Mucosa of descending colon (tissue), 3 donors: ENCODE measurements at places on chromosomes 7 and 10. TPM values are rescaled to one million over a fixed set of nuclear protein-coding genes. Genes with fewer than 3 reads are reported as not detected.

FRMD4A gene
- total RNA-seq, result 40.6 TPM

SLC25A28 gene
- total RNA-seq, result 38.2 TPM

SERPINE1 gene
- total RNA-seq, result 1.6 TPM

DUSP5 gene
- 21.5 TPM for total RNA-seq

GRCh38 chr10:14026325-14026724 is 304.4 kb downstream of the FRMD4A start:
- no peak for DNase-seq

GRCh38 chr10:90966146-90966545 is 45.3 kb upstream of the ANKRD1 start:
- no peak for DNase-seq

- peak; percentile 56 for DNase-seq
Observed at GRCh38 chr7:37031571-37032257, 307.4 kb upstream of the AOAH start.

- no peak for DNase-seq
Observed at GRCh38 chr7:35854311-35854710, 53.5 kb downstream of the SEPTIN7 start.

DNA sequence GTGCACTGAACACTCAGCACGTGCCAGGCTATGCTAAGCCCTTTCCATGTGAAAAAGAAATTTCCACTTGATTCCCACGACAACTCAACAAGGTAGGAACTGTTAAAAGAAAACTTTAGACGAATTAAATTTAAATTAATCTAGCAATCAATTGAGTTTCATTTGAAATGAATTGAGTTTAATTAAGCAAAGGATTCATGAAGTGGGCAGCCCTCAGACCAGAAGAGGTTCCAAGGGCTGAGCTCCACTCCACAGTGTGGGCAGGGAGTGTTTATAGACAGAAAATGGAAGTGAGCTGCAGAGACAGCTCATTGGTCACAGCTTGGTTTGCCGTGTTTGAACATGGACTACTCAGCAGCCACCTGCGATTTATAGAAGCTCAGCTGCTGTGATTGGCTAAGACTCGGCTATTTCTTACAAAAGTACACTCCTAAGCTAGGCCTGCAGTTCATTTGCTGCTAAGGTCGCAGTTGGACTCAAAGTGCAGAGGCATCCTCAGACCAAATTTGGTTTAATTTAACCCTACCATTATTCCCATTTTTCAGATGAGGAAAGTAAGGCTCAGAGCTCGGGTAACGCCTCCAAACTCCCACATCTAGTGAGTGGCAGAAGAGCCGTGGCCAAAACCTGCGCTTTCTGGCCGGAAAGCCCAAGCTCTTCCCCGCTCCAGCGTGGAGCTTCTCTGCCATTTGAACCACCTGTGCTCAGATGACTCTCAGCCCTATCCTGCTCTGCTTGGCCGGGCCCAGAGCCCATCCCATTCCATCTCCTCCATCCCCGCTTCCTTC is 24.9 kb downstream of the CALML3 start:
- DNase-seq, result peak; percentile 38

NACAD gene
- total RNA-seq, result 14.5 TPM

GRCh38 chr10:79349072-79349491 is 1.8 kb downstream of the PPIF start:
- DNase-seq, result no peak

GRCh38 chr7:85103357-85103756 is 83.5 kb downstream of the SEMA3D start:
- no peak for DNase-seq

- no peak for DNase-seq
Observed at GRCh38 chr10:108673741-108674140, 1249.6 kb downstream of the XPNPEP1 start.

DNA sequence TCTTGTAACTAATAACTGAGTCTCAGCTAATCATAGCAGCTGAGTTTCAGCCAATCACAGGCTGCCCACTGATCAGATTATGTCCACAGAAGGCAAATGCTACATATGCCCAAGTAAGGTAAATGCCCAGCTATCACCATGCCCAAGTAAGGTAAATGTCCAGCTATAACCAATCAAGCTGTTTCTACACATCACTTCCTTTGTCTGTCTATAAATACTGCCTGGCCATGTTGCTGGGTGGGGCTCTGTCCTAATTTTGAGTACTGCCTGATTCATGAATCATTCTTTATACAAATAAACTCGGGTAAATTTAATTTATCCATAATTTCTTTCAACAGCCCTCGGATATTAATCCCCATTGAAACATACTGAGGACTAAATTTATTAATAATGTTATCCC is 312.4 kb downstream of the CACNA2D1 start:
- no peak for DNase-seq

GRID1 gene
- 0.87 TPM for total RNA-seq

LBX1 gene
- total RNA-seq, result not detected

SLC18A3 gene
- total RNA-seq, result not detected

DNA sequence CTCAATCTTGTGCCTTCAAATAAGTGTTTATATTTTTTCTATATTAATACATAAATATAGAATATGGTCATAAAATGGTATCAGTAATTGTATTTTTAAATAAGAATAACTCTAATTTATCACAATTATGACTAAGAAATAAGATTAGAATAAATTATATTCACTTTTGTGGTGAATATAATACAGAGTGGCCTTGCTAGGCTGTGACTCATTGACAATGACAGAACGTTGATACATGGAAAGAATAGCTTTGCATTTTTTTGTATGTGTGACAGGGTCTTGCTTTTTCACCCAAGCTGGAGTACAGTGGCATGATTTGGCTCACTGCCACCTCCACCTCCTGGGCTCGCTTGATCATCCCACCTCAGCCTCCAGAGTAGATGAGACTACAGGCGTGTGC is 47.8 kb upstream of the PCLO start:
- no peak for DNase-seq

PALD1 gene
- total RNA-seq, result 3.2 TPM

DNA sequence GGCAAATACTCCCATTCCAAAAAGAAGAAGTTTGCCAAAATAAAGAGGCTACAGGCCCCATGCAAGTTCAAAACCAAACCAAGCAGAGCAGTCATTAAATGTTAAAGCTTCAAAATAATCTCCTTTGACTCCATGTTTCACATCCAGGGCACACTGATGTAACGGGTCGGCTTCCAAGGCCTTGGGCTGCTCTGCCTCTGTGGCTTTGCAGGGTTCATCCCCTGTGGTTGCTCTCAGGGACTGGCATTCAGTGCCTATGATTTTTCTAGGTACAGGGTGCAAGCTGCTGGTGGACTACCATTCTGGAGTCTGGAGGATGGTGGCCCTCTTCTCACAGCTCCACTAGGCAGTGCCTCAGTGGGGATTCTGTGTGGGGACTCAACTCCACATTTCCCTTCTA is 971.6 kb upstream of the MBL2 start:
- no peak for DNase-seq

DNA sequence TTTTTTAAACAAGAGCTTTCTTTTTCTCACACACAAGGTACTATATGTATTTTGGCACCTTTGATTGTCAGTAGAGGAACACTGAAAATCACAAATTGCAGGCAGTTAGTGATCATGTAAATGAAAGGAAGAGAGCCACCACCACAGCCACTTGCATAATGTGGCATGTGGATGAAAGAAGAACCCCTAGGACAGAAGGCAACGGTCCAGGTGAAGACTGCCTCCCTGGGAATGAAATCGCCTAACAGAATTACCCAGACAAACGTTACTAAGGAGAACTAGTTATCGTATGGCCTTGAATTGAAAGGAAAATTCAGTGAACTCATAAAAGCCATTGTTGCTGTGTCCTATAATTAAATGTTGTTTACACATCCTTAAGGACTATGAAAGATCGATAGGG is 41.2 kb upstream of the PTPRZ1 start:
- DNase-seq, result no peak
